ENCODE measurements at places on chromosomes 16 and 17. TPM values are rescaled to one million over a fixed set of nuclear protein-coding genes. Genes with fewer than 3 reads are reported as not detected.

SKAP1 gene
- total RNA-seq = 60.5 TPM

STX1B gene
- 0.57 TPM for total RNA-seq

PYY gene
- not detected for total RNA-seq

- H3K27me3 ChIP-seq = no peaks in the 10 kb centered on the region
- H3K36me3 ChIP-seq = peaks cover 41% of the 10 kb centered on the region
These were observed 20.5 kb downstream of the NSRP1 start for GRCh38 chr17:30137158-30137557.

GRCh38 chr17:55587608-55588139, 76.4 kb upstream of the SMIM36 start:
- H3K27me3 ChIP-seq = peaks cover 40% of the 10 kb centered on the region
- H3K27ac ChIP-seq = no peak overlapping the region
- H3K36me3 ChIP-seq = no peaks in the 10 kb centered on the region
- no peak for DNase-seq

DNA sequence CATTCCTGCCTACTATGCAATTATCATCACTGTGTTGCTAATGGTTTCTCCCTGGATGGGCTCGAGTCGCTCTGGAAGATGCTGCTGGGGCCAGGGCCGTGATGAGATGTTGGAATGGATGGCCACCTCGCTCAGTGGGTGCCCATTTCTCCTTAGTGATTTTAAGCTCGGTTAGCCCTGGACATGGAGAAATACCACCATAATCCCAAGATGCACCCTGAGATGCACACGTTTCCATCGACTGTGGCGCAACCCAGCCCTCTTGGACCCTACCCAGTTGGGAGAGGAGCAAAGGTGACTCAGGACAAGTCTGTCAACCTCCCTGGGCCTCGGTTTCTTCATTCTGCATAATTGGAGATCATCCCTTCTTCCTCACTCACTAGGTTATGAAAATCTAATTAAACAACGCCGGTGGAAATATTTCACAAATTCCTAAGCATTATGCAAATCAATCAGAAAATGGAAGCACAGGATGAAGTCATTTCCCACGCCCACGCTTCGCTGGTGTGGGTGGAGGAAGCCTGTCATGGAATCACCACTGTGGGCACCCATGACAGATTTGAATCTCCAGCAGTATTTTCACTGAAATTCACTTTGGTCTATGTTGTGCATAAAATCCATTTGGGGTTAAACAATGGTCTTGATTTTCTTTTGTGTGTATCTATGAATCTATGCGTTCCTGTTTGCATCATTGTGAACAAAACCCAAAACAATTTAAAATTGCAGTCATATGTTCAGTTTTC, 195.2 kb downstream of the AXIN2 start:
- peaks cover 15% of the 10 kb centered on the region for H3K4me1 ChIP-seq
- peak overlapping the region; percentile 70 for H3K27ac ChIP-seq
- H3K36me3 ChIP-seq = no peaks in the 10 kb centered on the region
- H3K27me3 ChIP-seq = peaks cover 5% of the 10 kb centered on the region
- no peak for DNase-seq
- H3K4me3 ChIP-seq = no peak overlapping the region

DNA sequence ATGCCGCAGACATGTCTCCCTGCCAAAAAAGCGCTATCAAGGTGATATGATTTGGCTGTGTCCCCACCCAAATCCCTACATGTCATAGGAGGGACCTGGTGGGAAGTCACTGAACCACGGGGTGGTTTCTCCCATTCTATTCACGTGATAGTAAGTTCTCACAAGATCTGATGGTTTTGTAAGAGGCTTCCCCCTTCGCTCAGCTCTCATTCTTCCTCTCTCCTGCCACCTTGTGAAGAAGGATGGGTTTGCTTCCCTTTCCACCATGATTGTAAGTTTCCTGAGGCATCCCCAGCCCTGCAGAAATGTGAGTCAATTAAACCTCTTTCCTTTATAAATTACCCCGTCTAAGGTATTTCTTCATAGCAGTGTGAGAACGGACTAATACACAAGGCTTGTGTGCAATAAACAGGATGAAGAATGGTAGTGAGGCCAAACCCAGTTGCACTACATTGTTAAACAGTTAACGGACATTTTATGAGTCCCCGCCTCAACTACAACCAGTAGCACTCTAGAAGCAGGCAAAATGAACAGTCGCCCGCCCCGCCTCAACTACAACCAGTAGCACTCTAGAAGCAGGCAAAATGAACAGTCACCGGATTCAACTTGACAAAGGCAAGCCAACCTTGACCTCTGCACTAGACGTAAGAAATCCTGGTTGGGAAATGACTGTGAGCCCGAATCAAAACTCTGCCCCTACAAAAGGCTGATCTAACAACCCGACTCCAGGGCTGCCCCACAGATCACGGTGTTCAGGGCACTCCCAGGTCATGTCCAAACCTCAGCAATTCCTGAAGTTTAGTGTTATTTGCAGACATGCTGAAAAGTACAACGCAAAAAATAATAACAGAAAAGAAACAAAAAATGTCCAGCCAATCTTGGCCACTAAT, 26.3 kb downstream of the VPS53 start:
- H3K4me1 ChIP-seq = peaks cover 5% of the 10 kb centered on the region
- H3K27ac ChIP-seq = no peak overlapping the region
- H3K27me3 ChIP-seq = no peaks in the 10 kb centered on the region
- H3K36me3 ChIP-seq = peaks cover 47% of the 10 kb centered on the region
- no peak for DNase-seq
- no peak overlapping the region for H3K4me3 ChIP-seq

Data from activated T-helper 2 cell treated with anti-CD3 and anti-CD28 coated beads, Interferon-gamma antibody, Interleukin-2, Interleukin-4, amounts not matched to agents 10 μg/mL and 5 μg/mL and 100 μg/mL, durations not matched to agents 14 hours and 24 hours and 36 hours (primary cell).